ENCODE measurements at places on chromosomes 11 and 22.
A peak's percentile ranks its signal among the peaks of the same experiment; 100 is the strongest.

- DNase-seq = no peak
Observed at GRCh38 chr11:112532506-112532905, 271.8 kb upstream of the PLET1 start.

DNA sequence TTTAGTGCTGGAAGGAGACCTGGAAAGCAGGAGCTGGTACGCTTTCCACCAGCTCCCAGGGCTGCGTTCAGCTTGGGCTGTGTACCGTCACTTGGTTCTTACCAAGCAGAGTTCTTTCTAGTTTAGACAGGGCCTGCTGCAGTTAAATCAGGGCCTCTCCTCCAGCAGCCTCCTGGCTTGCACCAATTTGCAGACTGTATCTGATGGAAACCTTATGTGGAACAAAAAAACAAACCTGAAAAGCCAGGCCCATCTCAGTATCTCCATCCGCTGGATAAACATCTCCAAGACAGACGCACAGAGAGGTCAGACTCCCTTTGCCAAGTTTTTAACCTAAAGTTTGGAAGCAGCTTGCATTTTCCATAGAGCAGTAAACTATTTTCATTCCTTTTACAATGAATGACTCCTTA lies 288.6 kb upstream of the SORL1-AS1 start:
- DNase-seq = no peak

DNA sequence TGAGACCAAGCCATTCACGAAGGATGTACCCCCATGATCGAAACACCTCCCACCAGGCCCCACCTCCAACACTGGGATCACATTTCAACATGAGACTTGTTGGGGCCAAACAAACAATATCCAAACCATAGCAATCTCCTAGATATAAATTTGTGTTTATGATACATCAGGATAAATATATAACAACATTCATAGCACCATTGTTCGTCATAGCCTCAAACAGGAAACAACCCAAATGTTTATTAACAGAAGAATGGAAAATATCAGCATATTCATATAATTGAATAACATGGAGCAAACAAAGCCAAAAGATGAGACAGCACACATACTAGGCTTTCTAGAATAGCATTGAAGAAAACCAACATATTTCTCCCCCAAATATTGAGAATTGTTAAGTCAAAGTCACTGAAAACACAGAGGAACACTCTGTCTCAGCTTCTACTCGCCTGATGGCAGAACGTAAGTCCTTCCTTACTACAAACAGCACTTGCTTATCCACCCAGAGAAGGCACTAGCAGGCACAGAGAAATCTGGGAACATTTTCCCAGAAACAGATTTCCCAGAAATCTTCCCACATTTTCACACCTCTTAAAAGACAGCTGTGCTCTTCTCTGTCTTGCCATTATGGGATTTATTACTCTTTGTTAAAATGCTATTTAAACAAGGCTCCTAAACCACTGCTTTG lies 8.1 kb upstream of the GDPD4 start:
- no peak for DNase-seq

DNA sequence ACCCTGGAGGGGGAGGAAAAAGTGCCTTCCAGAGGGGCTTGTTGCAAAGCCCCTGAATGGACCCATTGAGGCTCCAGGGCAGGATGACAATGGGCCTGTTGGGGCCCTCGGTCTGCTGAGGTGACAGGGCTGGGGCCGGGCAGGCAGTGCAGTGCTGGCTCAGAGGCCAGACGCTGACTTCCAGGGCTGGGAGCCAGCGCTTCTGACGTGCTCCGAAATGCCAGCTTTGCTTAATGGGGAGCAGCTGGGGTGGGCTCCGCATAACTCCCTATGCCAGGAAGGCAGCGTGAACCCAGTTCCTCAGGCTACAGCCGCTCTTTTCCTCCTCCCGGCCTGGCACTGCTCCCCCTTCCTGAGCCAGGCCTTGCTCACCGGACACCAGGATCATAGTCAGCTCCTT lies 17.7 kb downstream of the NAV2 start:
- DNase-seq = no peak

DNA sequence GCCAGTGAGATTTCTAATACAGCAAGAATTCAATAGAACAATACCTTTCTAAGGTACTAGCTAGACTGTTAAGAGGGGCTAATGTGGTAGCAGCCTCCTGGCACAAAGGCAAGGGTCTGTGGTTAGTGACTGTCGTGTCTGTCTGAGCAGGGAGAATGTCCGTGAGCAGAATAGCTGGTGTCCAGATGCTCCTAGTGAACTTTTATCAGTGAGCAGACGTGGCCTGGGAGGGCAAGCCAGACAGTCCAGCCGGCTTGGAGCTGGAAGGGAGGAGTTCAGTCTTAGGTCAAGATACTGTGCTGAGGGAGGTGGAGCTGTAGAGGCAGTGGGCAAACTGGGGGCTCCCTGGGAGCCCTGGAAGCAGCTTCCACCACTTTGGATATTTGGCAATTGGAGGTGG lies 138.6 kb downstream of the TEAD1 start:
- DNase-seq = no peak

GRCh38 chr11:19674836-19675235 lies 37.8 kb upstream of the NAV2 start:
- no peak for DNase-seq

GRCh38 chr11:120022617-120023016 lies 115.3 kb downstream of the TRIM29 start:
- no peak for DNase-seq

- DNase-seq = no peak
Observed at GRCh38 chr11:68763926-68764657, 12.8 kb upstream of the TESMIN start.

GRCh38 chr11:14882196-14882595 lies 9.8 kb downstream of the CYP2R1 start:
- no peak for DNase-seq

DNA sequence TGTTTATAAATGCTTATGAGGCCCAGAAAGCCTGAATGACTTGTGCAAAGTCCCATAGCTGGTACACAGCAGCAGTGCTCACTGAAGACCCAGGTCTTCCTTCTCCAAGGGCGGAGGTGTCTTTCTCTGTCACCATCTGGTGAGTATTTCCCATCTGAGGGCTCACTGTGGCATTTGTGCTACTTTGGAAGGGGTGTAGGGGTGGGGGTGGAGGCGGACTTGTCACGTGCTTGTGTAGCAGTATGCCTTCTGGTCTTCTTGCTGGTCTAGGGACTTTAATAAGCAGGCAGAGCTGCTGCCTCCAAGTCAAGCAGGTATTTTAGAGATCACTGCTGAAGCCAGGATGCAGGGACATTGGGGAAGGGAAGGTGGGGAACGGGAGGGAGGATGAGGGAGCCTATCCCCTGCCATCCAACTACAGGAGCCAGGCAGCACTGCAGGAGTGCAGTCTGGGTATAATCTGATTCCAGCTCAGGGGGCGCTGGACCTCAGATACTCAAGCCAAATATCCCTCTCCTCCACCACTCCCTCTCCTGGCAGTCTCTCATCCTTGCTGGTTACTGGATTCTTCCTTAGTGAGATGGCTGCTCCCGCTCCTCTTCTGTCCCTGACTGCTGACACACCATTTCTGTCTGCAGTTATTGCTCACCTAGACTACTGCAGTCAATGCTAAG lies 3.4 kb downstream of the ABCC8 start:
- DNase-seq = peak; percentile 93

DNA sequence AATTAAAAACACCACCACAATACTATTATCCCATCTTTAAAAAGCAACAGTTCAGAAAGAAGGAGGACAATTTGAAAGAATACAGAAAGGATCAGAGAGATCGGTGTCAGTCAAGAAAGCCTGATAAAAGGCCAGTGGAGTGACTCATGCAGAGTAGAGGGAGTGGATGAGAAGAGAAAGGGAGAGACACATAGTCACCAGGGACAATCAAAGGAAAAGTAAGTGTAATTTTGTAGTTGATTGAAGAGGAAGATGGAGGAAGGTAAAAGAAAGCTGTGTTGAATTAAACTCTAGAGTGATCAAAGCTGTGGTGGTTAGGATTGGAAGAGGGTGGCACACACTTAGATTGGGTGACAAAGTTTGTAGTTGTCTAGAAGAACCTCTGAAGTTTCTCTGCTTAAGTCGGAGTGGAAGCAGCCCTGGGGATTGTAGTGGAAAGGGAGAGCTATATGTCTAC lies 14.1 kb downstream of the SPECC1L start:
- DNase-seq = no peak

DNA sequence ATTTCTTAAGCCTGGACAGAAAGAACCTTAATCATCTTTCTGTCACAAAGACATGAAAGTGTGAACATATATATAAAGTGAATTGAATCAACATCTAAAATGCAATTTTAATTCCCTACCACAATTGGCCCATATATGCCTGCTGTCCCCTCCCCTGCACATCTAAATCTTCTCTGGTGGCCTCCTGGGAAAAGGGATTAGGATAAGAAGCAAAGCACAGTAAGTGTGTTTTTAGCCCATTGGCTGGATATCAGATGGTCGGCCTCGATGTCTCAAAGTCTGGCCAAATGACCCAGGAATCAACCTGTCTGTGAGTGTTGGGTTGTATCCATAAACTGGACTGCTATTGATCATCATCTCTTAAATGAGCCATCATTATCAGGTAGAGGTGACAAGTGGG lies 5.8 kb downstream of the MMP3 start:
- no peak for DNase-seq

GRCh38 chr11:125343718-125344131 lies 152.3 kb downstream of the FEZ1 start:
- DNase-seq = peak; percentile 68

GRCh38 chr11:22640862-22641261 lies 15.2 kb upstream of the FANCF start:
- peak; percentile 47 for DNase-seq

DNA sequence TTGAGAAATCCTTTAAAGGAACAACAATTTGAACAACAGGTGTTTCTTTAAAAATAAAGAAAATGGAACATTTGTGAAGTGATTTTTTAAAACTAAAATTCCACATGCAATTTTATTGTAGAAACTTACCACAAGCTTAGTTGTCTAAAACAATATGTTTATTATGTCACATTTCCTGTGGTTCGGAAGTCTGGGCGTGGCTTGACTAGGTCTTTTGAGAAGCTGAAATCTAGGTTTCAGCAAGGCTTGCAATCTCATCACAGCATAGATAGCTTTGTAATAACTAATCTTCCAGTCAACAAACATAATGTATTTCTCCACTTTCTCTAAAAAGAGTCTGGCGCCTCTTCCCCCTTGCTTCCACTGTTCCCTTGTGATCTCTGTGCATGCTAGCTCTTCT lies 27.0 kb downstream of the MS4A6A start:
- no peak for DNase-seq

- DNase-seq = no peak
Observed at GRCh38 chr11:8886322-8886721, 24.7 kb upstream of the AKIP1 start.

Measured in endodermal cell (in vitro differentiated cells).